Activated T-cell treated with anti-CD3 and anti-CD28 coated beads, Interleukin-2, amount 50 U/mL, for 1 hour (primary cell): ENCODE measurements at places on chromosomes 5 and 9.

DNA sequence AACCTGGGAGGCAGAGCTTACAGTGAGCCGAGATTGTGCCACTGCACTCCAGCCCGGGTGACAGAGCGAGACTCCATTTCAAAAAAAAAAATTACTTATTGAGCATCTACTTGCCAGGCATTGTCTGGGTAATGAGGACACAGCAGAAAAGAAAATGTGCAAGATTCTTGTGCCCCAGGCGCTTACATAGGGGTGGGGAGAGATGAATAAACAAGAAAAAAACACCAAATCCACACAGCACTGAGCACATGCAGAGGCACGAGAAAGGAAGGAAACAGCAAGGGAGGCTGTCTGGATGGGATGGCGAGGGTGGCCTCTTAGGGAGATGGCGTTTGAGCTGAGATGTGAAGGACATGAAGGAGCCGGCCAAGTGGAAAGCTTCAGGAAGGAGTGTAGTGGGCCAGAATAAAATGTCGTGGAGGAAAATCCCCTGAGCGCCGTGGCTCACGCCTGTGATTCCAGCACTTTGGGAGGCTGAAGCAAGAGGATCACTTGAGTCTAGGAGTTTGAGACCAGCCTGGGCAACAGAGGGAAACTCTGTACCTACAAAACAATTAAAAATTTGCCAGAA, 13.9 kb downstream of the DYNC2I2 start:
- DNase-seq: no peak

GRCh38 chr9:10255758-10256157, 357.0 kb downstream of the PTPRD start:
- DNase-seq: no peak

GRCh38 chr5:65986050-65986451, 59.7 kb downstream of the ERBIN start:
- no peak for DNase-seq

DNA sequence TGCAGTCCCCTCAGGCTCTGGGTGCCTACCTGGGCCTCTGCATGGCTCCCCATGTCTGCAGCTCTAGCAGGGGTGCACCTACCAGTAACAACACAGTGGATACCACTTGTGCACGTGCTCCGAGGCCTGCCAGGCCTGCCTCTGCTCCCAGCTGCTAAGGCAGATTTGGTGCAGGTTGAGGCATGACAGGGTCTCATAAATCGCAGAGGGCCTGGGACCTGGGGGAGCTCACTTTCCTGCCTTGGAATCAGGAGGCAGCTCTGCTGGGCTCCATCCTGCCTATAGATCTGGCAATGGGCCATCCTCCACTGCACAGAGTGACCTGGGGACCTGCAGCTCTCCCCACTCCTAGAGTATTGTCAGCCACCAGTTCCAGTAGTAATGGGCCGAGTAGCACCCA, 121.9 kb upstream of the CXCL14 start:
- DNase-seq: no peak

- no peak for DNase-seq
Measured at GRCh38 chr9:85142496-85142911, 473.0 kb downstream of the NTRK2 start.
